ENCODE measurements at places on chromosomes 5 and 9.

- no peak for DNase-seq
Observed at GRCh38 chr9:92747459-92748232, 17.0 kb downstream of the BICD2 start.

DNA sequence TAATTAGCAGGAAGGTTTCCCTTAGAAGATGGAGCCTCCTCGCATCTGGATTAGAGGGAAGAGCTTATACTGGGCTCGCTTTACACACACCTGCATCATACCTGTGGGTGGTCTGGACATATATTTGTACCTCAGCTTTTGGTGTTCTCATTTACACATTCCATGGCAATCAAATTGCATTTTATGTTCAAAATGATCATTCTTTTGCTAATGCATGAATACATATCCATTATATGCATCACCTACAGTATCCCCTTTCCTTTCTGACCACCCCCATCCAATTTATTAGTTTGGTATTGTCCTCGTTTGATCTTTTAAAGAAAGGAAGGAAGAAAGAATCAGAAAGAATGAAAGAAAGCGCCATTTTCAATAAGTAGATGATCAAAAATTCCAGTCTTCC is 251.5 kb downstream of the SLF1 start:
- DNase-seq, result no peak

DNA sequence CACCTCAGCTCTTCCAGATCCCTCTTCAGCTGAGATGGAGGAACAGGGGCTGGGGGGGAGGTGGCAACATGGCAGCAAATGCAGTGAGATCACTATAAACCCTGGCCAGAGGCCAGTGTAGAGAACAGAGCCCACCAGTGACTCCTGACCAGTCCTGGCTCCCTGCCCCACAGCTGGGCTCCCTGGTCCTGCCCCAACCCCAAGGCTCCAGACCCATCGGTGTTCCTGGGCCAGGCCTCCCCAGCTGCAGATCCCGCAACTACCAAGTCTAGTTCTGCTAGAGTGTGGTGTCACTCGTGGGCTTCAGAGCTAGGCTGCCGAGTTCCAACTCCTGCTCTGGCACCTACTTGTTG is 16.8 kb downstream of the AKNA start:
- DNase-seq, result no peak

- no peak for DNase-seq
Observed at GRCh38 chr9:93189369-93190132, 5.6 kb downstream of the WNK2 start.

GRCh38 chr9:72534931-72535330 is 13.5 kb downstream of the TMC1 start:
- DNase-seq, result no peak

DNA sequence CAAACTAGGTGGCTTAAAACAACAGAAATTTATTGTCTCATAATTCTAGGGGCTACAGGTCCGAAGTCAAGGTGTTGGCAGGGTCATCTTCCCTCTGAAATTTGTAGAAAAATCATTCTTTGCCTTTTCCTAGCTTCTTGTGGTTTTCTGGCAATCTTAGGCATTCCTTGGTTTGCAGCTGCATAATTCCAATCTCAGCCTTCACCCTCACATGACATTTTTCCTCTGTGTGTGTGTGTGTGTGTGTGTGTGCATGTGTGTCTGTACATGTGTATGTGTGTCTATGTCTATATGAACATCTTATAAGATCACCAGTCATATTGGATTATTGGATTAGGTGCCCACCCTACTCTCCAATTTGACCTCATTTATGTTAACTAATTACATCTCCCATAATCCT is 330.6 kb downstream of the CHSY3 start:
- DNase-seq, result no peak

GRCh38 chr9:134059188-134059641 is 8.6 kb downstream of the BRD3 start:
- DNase-seq, result no peak

DNA sequence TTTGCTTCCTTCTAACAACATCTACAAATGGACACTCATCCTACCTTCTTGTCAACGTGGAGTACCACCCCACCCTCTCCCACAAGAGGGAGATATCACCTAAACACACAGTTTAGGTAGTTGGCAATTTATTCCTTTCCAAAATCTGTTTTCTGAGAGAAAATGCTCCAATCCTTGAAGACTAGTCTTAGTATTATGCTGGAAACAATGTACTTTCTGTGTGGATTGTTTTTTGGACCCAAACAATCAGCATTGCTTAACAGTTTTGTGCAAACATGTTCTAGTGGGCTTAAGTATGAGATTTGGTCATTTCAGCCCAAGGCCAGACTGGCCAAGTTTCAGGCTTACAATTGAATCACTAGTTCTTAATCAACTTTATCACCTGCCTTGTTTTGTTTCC is 359.1 kb downstream of the ARHGEF28 start:
- no peak for DNase-seq

- no peak for DNase-seq
Observed at GRCh38 chr5:161804263-161804662, 43.7 kb upstream of the GABRA1 start.

GRCh38 chr5:174558190-174558589 is 166.2 kb upstream of the MSX2 start:
- no peak for DNase-seq

- DNase-seq, result no peak
Observed at GRCh38 chr5:64836190-64836755, 67.5 kb downstream of the CWC27 start.

- DNase-seq, result no peak
Observed at GRCh38 chr5:1520791-1521453, 2.8 kb downstream of the LPCAT1 start.

DNA sequence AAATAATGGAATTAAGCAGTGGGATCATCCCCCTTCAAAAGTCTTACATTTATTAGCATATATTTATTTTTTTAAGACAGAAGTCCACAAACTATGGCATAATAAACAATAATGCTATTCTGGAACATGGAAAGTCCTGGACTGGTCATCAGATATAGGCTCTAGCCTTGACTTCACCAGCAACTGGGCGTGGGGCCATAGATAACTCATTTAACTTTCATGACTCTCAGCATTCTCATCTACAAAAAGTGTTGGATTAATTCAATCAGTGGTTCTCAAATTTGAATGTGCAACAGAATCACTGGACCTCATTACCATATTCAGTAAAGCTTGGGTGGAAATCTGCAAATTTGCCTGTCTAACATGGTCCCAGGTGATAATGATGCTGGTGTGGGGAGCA is 253.8 kb downstream of the FBXL7 start:
- DNase-seq, result no peak

DNA sequence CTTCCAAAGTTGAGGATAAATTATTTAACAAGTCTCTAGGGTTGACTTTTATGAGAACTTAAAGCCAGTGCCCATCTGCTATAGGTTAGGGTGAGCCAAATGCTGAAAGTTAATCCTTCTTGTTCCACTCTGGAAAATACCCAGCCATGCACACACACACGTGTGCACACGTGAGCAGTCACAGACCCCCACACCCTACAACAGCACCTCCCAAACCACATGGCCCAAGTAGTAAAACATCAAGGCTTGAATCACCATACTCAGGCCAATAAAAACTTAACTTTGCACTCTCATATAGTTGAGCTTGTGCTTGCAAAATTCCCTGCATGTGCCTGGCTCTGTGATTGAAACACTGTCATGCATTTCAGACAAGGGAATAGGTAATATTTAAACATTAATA is 467.6 kb downstream of the ARHGEF28 start:
- DNase-seq, result no peak

- no peak for DNase-seq
Observed at GRCh38 chr5:58279259-58279658, 180.6 kb downstream of the PLK2 start.

Measured in NCI-H748 treated with DMSO at 0.1 percent for 48 hours (cell line).